ENCODE measurements at places on chromosomes 5 and 9.

GRCh38 chr9:32385152-32385884 lies 875 bp downstream of the ACO1 start:
- DNase-seq: no peak

DNA sequence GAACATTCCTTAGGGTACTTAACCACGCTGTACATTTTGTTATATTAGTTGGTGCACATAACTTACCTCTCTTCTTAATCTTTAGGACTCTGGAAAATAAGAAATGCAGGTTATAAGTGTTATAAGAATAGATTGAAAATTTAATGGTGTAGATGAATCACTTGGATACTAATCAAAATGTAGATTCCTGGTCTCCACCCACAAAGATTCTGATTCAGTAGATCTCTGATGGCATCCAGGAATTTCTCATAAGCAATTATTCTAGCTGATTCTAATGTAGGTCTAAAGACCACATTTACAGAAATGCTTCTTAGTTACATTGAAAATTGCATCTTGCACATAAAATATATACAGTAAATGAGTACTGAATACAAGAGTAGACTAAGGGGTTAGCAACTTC lies 38.9 kb upstream of the ASTN2 start:
- no peak for DNase-seq

DNA sequence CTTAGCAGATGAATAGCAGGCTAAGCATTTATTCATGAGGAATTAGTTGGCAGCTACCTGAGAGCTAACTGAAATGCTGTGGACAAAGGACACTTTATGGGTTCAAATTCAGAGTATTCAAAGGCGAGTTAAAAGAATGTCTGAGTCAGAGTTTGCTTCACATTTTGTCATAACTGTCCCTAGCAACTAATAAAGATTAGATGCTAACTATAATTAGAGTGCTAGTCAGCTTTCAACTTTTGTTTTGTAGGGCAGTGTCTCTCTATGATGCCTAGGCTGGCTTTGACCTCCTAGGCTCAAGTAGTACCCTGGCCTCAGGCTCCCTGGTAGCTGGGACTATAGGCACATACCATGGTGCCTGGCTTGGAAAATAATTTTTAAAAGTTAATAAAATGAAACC lies 4.6 kb downstream of the SMC5 start:
- DNase-seq: no peak

DNA sequence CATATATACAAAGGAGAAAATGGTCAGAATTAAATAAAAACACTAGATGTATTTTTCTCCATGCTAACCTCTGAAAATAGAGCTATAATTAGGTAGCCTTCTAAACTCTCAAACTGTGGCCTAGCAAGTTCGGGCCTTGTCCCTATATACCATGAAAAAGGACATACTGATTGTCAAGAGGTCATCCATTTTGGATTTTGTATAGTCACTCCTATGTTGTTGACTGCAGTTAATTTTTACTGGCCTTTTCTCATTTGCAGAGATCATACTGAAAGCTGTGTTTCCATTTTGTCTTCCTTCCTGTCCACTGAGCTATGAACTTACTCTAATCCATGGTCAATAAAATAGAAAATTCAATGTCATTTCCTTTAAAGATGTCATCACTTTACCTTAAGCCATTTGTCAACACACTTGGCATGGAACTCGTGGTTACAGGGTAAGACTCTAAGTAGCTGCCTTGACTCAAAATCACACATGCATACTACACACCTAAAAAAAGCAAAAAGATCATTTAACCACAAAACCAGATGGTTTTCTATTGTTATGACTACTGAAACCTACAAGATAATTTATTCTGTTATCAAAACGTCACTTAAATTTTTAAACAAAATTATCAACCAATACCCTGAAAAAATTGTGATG lies 58.0 kb downstream of the RNF38 start:
- no peak for DNase-seq

GRCh38 chr9:91427873-91428272 lies 4.2 kb upstream of the NFIL3 start:
- DNase-seq: no peak

DNA sequence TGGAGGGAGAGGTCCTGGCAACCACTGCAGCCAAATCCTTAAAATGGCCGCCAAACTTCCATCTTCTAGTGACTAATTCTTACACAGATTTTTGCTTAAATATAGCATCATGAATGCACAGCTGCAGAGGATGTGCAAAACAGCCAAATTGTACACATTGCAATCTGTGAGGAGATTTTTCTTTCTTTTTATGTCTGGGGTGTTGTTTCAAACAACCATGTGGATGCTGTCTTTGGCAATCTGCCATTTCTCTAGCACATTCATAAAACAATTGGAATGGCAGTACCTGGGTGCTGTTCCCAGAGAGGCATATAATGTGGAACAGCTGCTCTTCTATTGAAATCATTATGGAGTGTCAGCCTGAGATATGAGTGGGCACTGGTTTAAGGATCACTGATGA lies 1082.9 kb upstream of the SEMA6A start:
- DNase-seq: no peak

DNA sequence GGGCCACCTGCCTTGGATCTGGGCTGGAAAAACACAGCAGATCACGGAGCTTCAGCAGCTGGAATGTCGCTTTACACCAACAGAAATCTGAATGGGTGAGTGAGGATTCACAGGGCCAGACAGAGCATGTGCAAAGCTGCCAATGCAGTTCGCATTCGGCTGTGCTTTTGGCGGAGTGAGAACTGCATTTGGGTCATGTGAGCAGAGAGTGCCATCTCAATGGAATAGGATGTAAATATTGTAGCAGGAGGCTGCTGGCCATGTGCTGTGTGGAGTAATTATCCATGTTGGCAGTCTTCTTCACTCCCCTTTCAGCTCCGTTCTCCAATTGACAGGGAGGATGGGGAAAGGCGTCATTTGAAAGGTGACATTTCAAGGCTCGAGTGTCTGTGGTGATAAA lies at the start of gene ANKRD55:
Gene ANKRD55 (minus strand): TSS at position 101 of the 400 bp plus-strand sequence. CDS start 417 bp downstream, outside the sequence.
- DNase-seq: no peak

GRCh38 chr5:7410936-7411511 lies 15.1 kb downstream of the ADCY2 start:
- DNase-seq: no peak

GRCh38 chr5:132265336-132266030 lies 8.0 kb downstream of the PDLIM4 start:
- DNase-seq: no peak

- DNase-seq: no peak
Observed at GRCh38 chr5:136799806-136800372, 434.5 kb upstream of the TRPC7 start.

- no peak for DNase-seq
Observed at GRCh38 chr5:483434-484140, 40.6 kb downstream of the EXOC3 start.

- peak; percentile 28 for DNase-seq
Observed at GRCh38 chr5:154642499-154643245, 112.5 kb upstream of the LARP1 start.

DNA sequence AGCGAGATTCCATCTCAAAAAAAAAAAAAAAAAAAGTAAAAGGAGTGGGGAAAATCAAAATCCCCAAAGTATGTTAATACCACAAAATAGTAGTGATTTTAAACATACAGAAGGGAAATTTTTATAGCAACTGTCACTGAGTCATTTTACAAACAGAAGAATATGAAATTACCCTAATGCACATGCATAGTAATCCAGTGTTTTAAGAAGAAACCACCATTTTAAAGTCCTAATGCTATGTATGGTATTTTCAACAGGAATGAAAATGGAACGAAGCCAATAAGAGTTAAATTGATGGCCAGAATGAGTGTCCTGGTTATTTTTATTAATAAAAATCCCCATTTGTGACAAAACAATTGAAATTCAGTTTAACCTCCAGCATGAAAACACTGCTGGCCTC lies 26.7 kb upstream of the NXNL2 start:
- no peak for DNase-seq

- DNase-seq: no peak
Observed at GRCh38 chr9:137267933-137268355, 9.6 kb upstream of the TOR4A start.

DNA sequence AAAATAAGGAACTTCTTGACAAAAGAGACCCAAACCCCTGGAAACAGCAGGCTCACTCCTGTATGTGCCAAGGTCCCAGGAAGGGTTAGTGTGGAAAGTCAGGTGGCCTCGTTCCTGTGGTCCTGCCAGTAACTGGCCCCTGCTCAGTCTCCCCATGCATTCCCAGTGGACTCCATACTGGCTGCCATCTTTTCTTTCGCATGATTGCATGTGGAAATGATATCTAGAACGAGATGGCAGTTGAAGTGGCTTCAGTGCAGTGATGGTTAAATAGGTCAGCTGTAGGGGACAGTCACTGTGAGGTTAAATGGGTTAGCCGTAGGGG lies 30.4 kb downstream of the AHRR start:
- DNase-seq: no peak

GRCh38 chr5:20248118-20248517 lies 260.1 kb upstream of the CDH18 start:
- DNase-seq: no peak

GRCh38 chr9:99859243-99859980 lies 37.7 kb downstream of the NR4A3 start:
- no peak for DNase-seq

DNA sequence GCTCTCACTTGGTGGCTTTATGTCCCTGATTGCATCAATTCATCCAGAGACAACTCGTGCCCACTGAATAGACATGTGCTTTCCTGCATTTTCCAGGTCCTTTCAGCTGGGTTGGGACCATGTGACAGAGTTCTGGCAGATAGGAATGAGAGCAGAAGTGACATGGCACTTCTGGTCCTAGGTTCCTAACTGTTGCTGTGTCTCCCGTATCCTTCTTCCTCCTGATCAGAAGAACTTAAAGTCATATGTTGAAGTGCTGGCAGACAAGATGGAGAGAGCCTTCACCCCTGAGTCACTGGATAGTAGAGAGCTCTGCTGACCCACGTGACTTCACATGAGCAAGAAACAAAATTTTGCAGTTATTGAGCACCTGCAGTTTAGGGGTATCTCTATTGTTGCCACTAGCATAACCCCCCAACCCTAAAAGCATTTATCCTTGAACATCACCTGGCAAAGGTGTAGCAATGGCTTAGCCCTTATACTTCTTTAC lies 80.0 kb downstream of the NREP start:
- DNase-seq: no peak

- DNase-seq: no peak
Observed at GRCh38 chr5:112640546-112640945, 97.1 kb upstream of the APC start.

- DNase-seq: peak; percentile 26
Observed at GRCh38 chr9:32703635-32704034, 68.2 kb upstream of the TAF1L start.

GRCh38 chr5:175027390-175027789 lies 303.0 kb downstream of the MSX2 start:
- no peak for DNase-seq

- DNase-seq: no peak
Observed at GRCh38 chr5:15704397-15704947, 204.5 kb downstream of the FBXL7 start.

DNA sequence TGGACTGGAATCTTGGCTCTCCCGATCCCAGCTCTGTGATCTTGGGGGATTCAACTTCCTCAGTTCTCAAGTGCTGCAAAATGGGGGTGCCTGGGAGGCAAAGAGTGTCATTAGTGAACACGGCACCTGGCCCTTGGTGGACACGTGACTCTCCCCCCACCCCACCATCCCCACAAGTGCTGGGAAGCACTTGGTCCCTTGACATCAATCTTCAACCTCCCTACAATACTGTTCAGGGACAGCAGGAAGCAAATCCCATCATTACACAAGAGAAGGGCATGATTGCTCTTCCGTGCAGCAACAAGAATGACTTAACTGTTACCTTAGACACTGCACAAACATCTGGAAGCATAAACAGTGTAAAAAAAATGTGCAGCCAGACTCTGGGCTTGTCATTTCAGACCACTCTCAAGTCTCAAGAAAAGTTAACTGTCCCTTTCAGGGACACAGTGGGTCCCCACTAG lies 61.4 kb downstream of the PSMB7 start:
- DNase-seq: no peak

GRCh38 chr9:112655668-112656067 lies 62.2 kb downstream of the INIP start:
- DNase-seq: no peak

Data from NCI-H82 (cell line).